Midbrain (tissue), 1 donor: ENCODE measurements at places on chromosomes 13 and 19.
A peak's percentile ranks its signal among the peaks of the same experiment; 100 is the strongest.

GRCh38 chr19:29366757-29367156, 153.8 kb upstream of the UQCRFS1 start:
- DNase-seq = no peak

- no peak for DNase-seq
These were observed 39.4 kb downstream of the ZNF136 start for GRCh38 chr19:12202250-12202649.

DNA sequence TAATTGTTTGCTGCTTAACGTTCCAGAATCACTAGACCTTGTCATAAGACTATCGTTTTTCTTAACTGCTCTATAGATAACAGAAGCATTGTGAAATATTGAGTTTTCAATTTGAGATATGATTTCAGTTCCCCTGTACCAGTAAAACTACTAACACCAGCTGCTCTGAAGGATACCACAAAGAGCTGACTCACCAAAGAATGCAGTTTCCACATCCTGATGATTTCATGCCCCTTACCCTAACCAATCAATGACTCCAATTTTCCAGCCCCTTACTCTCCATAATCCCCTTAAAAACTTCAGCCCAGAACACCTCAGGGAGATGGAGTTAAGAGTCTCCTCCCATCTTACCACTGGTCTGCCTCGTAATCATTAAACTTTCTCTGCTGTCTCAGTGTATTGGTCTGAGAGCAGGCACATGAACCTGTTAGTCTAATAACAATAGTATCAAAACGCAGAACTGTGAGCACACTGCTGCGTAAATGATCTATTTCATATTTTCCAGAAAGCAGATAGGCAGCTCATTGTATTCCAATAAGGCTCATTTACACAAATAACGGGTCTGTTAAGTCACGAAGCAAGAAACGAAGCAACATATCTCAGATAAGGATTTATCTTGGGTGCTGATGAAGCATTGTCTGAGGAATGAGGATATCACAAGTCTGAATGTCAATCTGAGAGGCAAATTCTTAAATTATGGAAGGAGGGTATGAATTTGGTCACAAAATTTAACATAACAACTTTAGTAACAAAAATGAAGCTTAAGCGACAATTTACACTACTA, 14.1 kb upstream of the CCNA1 start:
- DNase-seq = no peak

DNA sequence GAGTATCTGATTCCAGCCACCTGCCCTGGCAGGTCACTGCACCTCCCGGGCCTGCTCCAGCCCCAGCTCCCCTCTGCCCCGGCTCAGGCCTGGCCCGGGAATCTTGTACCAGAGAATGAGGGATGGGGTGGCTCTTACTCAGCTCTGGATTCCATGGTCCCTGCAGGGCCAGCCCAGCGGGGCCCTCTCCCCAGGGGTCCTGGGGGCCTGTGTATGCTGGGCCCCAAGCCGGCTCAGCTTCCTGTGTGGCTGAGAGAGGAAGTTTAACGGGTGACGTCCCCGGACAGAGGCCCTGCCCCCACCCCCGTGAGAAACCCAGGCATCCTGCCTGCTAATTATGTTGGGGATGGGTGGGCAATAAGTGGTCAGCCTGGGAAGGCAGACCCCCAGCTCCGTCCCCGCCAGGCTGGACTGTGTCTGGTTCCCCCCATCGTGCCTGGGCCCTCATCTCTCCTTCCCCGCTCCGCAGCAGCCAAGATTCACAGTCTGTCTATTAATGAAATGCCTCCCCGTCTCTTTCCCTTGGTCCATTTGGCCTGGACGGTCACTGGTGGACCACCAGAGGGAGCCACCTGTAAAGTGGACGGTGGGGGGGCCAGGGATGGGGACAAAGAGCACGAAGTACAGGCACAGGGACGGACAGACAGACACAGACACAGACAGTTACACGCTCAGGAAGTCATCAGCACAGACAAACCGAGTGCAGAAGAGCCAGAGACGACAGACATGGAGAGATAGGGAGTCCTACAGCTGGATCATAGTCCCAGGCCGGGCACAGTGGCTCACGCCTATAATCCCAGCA, at the start of gene DENND1C:
DENND1C (minus strand) TSS at position 247 of the 802 bp plus-strand sequence; CDS start at position 155, 92 bp downstream.
- peak; percentile 57 for DNase-seq

GRCh38 chr19:35990156-35990555, 4.8 kb upstream of the SDHAF1 start:
- DNase-seq = no peak

GRCh38 chr19:53212703-53213320, 19.7 kb upstream of the ZNF665 start:
- no peak for DNase-seq

DNA sequence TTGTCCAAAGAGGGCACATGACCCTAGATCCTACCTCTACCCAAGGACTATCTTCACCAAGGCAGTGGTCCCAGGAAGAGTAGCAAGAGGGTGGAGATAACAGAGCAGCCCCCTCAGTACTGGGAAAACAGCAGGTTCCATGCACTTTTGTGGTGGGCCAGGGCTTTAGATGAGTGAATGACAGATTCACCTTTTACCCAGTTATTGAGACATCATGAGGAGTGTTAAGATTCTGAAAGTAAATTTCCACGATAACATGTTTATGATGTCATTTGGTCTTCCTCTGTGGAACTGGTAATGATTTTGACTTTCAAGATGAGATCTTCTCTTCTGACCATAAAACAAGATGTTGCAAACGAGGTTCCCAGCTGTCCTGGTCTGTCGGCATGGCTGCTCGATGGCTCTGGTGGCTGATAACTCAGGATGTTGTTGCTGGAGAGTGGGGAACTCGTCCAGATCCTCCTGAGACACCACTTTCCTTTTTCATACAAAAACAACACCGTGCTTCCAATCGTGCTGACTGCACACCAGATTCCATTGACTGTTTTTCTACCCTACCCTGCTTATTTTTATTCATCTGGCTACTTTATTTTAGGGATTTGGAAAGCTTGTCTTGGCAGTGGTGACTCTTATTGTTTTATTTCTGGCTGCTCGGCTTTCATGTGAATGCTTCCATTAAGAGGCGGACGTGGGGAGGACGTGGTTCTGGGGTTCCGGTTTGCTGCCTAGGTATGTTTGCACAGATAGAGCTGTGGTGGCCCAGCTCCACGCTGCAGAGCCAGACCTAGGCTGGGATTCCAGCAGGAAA, 88.5 kb downstream of the LRCH1 start:
- no peak for DNase-seq

- peak; percentile 8 for DNase-seq
These were observed 1.1 kb downstream of the UBXN6 start for GRCh38 chr19:4456476-4456842.

DNA sequence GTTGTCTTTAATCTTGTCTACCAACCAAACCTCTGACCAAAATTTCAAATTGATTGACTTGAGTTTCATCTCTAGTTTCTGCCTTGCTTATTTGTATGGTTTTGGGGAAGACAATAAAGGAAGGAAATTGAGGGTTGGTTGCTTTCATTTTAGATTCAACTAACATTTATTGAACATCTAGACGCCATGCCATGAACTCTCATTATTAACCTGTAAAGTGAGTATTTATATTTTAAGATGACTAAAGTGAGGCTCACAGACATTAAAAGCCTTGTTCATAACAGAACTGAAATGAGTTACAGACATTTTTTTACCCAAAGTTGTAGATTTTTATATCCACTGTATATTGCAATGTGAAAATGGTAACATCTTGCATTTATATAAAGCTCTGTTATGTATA, 239.3 kb downstream of the LMO7 start:
- no peak for DNase-seq

GRCh38 chr19:28242317-28242927, 970.5 kb downstream of the UQCRFS1 start:
- peak; percentile 37 for DNase-seq

DNA sequence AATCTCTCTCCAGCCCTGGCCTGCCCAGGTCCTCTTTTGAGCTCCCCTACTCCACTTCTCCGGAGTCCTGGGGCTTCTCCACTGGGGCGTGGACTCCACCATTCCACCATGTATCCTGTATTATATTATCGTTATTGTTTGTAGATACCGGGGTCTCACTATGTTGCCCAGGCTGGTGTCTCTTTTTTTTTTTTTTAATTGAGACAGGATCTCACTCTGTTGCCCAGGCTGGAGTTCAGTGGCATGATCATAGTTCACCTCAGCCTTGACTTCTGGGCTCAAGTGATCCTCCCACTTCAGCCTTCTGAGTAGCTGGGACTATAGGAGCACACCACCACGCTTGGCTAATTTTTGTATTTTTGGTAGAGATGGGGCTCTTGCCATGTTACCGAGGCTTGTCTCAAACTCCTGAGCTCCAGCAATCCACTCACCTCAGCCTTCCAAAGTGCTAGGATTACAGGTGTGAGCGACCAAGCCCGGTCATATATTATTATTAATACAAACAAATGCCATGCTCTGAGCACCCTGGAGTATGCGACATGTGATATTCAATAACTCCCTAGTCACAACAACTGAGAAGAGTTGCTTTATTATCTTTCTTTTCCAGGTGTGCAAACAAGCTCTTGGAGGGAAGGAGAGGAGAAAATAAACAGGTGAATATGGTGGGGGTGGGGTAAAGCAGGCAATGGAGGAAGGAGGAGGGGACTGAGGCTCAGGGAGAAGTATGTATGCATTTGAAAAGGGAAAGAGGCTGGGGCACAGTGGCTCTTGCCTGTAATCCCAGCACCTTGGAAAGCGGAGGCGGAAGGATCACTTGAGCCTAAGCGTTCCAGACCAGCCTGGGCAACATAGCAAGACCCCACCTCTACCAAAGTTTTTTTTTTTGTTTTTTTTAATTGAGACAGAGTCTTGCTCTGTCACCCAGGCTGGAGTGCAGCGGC, 2.8 kb upstream of the CERS4 start:
- no peak for DNase-seq

DNA sequence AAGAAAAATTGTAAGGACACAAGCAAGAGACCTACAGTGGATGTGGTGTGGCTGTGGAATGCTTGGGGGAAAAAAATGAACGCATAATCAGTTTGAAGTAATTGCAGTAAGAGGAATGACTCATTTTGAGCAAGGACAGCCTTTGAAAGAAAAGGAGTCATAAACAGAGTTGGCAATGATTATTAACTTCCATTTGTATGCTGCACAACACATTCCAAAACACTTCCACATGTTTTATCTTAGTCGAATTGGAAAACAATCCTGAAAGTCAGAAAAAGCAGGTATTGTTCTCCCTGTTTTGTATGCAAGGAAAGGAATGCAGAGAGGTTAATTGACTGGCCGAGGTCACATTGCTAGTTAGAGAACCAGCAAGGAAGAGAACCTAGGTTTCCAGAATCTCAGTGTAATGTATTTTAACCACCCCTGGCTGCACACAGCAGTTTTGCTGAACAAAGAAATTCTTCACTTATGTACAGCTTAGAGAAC, 630.0 kb upstream of the MIR17HG start:
- DNase-seq = no peak

DNA sequence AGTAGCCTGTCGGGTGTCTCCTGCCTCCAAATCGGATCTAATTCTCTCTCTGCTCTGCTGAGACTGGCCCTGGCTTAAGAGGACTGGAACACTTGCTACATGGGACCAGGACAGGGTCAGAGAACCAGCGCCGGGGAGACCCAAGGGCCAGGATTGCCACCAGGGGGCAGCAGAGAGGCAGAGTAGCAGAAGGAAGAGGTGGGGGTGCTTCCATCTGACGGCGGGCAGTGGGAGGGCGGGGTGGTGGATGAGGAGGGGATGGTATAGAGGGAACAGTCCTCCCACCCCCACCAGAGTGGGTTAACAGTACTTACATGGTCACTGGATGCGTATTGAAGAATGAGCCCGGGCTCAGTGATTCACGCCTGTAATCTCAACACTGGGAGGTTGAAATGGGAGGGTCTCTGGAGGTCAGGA, 11.9 kb downstream of the SELENOW start:
- DNase-seq = peak; percentile 52

DNA sequence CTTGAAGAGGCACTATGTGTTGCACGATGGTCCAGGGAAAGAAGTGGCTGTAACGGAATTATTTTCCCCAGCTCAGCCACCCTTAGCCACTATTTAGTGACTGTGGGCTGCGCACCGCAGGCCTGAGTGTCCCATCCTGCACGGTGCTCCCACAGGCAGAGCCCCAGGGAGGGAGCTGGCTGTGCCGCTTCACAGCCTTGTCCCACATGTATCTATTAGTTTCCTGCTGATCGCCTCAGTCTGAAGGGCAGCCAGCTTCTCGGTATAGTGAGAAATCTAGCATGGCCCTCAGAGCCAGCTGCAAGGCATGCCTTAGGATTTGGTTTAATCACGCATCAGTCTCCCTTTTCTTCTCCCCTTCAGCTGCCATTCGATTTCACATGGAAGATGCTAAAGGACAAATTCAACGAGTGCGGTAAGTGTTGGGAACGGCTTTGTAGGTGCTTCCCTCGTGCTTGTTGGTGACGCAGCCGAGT, 15.7 kb downstream of the PRAM1 start:
- DNase-seq = no peak

DNA sequence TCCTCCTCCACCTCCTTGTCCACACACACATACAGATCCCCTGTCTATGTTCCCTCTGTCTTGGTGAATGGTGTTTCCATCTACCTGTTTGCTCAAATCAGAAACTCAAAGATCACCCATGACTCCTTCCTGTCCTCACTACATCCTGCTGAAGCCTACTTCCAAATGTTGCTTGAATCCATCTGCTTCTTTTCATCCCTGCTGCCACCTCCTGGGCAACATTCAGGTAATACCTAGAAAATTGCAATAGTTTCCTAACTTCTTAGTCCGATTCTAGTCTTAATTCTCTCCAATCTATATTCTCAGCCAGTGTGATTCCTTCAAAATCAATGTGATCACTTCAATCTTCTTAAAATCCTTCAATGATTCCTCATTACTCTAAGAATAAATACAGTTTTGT, 155.5 kb upstream of the STARD13 start:
- DNase-seq = no peak

DNA sequence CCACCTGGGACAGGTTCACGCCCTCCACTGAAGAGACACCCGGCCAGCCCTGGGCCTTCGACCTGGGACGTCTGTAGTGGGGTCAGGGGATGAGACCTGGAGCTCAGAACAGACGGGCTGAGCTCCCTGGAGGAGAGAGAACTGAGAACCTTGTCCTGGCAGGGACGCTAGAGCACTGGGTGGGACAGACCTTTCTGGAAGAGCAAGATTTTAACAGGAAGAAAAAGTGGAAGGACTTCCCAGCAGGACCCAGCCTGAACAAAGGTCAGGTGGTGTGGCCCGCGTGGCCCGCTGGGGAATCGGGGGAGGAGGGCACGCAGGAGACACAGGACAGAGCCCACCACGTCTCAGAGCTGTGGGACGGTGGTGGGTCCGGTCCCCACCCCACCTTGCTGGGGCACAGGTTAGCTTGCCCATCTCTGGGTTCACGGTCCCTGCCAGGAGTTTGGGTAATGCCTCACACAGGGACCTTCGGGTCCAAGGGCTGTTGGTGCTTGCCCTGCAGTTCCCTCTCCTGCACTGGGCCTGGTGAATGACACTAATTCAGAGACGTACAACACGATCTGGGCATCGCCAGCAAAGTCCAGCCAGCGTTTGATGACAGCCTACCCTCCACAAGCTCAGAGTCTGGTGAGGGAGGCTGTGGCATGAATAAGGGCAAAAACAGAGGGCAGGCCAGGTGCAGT, 1.2 kb upstream of the EFNA2 start:
- no peak for DNase-seq

DNA sequence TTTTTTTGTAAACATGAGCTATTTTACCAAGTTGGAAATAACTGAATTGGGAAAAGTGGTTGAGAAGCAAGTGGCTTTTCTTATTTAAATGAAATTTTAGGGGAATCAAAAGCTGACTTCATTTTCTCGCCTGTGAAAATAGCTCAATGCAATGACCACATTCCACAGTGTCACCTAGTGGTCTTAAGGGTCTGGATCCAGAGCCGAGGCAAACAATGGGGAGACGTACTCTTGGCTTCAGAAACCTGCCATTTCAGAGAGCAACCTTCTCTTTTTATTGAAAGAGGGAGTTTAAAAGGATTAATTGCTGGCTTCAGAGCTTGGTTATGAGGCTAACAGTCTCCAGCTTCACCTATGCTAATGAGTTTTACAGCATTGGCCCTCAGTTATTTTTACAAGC, 39.7 kb upstream of the RXFP2 start:
- DNase-seq = no peak
